Frontal cortex (tissue), 4 donors: ENCODE measurements at places on chromosomes 2 and 18.

DNA sequence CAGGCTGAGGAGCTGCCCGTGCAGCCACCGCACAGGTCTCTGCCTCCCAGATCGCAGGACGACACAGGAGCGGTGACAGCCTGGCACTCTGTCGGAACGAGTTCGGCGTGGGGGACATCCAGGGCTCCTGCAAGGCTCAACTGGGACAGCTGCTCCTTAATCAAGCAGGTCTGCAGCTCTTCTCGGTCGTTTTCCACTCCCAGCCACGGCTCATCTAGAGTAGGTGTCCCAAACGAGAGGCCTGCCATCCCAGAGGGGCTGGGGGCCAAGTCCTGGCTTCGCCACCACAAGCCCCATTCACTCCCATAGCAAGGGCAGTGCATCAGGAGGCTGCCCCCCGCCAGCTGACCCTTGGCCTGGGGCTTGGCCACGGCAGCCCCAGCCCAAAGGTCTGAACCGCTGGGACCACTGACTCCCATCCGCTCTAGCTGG is 22.5 kb downstream of the PASK start:
- no peak for DNase-seq

- DNase-seq, result no peak
Measured at GRCh38 chr2:218216336-218216673, 684 bp upstream of the ARPC2 start.

- no peak for DNase-seq
Measured at GRCh38 chr2:170377500-170378207, 199.7 kb downstream of the MYO3B start.

DNA sequence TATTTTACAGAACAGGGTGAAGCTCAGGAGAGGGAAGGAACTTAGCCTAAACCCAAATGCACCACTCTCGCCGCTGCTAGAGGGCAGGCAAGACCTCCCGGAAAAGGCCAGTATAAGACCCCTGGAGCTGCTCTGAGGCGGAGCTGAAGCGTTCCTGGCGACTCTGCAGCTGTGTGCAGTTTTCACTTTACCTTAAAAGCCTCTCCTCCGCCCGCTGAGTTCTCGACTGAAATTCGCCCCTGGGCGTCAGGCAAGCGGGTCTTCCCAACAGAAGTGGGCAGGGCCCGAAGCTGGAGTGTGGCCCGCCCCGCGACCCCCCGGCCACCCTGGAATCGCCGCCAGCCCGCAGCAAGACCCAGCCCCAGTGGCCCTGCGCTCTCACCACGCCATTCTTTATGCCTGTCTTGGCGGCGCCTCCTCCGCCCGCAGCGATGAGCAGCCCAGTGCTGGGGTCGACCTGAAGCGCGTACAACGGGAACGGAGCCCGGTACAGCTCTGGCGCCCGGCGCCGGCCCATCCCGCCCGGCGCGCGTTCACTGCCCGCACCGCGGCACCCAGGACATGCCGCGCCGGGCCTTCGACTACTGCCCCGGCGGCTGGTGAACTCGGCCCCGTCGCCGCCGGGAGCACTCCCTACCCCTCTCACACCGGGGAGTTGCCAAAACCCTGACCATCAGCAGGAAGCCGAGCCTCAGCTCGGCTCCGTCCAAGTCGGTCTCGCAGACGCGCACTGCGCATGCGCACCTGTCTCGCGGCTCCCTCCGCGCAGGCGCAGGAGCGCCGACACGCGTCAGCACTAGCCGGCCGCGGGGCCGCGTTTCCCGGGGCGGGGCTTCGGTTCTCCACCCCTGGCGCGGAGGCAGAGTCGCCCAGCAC is at the start of gene PREB:
Gene PREB, minus strand, starts transcription at position 732 of the 876 bp plus-strand sequence. Its CDS starts 215 bp downstream, at position 517.
- peak; percentile 97 for DNase-seq

DNA sequence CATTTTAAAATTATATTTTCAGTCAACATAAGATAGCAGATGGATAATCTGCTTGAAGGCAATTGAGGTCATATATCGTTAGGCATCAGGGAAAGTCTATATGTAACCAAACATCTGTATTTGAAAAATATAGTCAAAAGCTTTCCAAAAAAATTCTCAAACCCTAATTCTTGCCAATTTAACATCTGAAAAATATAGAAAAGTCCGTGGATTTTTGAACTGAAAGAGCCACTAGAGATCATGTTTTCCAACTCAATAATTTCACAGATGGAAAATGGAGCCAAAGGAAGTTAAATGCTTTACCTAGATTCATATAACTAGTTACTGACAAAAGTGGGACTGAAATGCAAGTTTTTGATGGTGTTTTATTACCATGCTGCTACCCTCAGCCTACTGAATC is 185.1 kb upstream of the ZNF804A start:
- DNase-seq, result no peak

GRCh38 chr2:85929096-85930050 is 40.6 kb upstream of the ST3GAL5 start:
- DNase-seq, result no peak

GRCh38 chr18:27261769-27262549 is 76.9 kb upstream of the CHST9 start:
- no peak for DNase-seq

GRCh38 chr2:77009307-77009706 is 512.9 kb downstream of the LRRTM4 start:
- no peak for DNase-seq

- DNase-seq, result no peak
Measured at GRCh38 chr2:27638037-27638637, 9.3 kb downstream of the GPN1 start.

- DNase-seq, result no peak
Measured at GRCh38 chr18:71443706-71444480, 1100.2 kb downstream of the CBLN2 start.

DNA sequence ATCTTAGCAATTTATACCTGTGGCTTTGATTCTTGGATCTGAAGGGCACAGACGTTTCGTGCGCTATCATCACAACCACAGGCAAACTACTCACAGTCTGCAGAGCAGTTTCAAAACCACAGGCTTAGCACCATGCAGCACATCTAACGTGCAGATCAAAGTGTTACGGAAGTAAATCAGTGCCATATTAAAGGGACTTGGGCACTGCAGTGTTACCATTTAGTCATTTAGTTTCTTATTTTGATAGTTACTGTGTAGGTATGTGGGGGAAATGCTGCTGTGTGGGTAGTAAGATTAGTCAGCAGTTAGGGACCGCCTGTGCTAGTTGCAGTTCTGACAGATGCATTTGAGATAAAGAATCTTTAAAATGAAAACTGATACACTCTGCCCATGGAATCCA is 384.0 kb downstream of the NBAS start:
- no peak for DNase-seq

- no peak for DNase-seq
Measured at GRCh38 chr18:8807488-8807805, 102.1 kb downstream of the MTCL1 start.

DNA sequence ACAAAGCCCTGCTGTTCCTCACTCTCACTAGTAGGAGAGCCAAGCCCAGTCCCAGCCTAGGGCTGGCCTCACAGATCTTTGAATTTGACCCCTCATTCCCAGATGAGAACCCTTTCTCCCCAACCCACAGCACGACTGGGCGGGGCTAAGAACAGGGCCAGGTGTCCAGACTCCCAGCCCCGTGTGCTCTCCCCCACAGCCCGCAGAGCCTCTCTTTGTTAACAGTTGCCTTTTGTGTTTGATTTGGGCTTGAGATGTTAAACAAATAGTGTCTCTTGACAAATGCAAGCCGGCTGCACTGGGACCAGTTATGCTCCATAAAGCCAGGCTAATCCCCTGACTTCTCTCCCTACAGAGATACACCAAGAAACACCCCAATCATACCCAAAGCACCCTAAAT is 4.7 kb upstream of the KCNK3 start:
- no peak for DNase-seq

DNA sequence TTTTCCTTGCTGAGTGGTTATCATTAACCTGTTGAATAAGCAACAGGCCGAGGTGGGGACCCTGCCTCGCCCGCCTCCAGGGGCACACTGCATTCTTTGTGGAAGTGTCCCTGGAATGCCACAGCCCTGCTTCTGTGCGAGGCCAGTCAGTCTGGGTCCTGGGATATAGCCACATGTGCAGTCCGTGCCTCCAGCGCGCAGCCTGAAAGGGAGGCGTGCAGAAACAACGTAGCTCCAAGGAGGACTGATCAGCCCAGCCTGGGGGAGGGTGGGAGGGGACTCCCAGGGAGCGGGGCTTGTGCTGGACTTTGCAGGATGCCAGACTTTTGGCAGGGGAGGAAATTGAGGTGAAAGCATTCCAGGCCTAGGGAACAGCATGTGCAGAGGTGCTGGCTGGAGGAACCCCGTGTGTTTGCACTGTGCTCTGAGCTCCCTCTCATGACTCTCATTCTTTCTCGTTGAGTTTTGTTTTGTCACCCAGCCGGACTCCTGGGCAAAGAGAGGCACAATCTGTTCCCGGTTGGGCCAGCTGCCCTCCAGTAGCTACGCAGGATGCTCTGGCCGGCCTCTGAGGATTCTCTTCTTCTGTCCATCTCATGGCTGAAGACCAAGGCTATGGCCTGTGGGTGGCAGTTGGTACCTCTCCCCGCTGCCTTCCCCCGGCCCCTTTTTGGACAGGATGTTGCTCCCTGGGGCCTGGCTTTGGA is 39.7 kb downstream of the HPCAL1 start:
- DNase-seq, result no peak

DNA sequence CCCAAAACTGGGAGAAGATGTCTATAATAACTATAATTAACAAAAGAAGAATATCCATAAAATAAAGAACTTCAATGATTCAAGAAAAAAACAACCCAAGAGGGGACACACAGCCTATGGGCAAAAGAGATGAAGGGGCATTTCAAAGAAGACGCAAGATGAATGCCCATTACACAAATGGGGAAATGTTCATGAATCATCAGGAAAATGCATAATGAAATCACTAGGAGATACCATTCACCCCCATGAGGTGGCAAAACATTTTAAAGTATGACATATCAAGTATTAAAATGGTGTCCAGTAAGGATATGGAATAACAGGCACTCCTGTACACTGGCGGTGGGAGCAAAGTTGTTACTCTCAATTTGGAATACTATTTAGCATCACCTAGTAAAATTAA is 183.3 kb downstream of the TXNL1 start:
- DNase-seq, result no peak

- DNase-seq, result no peak
Measured at GRCh38 chr18:34467058-34467457, 242.3 kb upstream of the NOL4 start.

GRCh38 chr2:224778474-224778877 is 62.3 kb upstream of the CCDC195 start:
- DNase-seq, result peak; percentile 17

GRCh38 chr2:224924631-224925030 is 117.6 kb downstream of the DOCK10 start:
- DNase-seq, result no peak

DNA sequence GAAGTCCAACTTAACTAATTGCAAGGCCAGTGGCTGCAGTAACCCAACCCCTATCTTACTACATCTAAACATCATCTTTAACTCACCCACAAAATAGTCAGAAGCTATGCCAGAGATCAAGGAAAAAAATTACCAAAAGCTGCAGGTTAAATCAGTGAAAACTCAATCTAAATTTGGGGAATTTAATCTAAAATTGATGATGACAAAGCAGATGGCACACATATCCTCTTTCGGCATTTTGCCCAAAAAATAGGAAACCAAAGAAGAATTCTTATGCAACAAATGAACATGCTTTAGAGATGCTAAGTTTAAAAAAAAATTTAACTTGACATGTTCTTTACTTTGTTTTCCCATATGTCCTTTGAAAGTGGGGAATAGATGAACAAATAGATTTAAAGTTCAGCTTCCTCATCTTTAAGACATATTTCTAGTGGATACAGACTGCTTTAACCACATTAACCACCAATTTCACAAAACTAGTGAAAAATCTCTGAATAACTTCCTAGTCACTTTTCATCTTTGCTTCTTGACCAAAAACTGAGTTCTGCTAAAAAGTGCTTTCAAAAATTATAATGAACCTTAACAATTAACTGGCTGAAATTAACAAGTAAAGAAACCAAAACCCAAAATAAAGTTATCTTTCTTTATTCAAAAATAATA is 74.3 kb upstream of the CCDC150 start:
- DNase-seq, result no peak

GRCh38 chr2:223601932-223602666 is at the start of gene SCG2:
Gene SCG2, minus strand, starts transcription at chr2:223602361. Its CDS starts 3,079 bp downstream, at chr2:223599282.
- peak; percentile 44 for DNase-seq

GRCh38 chr2:179677746-179678505 is 183.5 kb downstream of the ZNF385B start:
- DNase-seq, result no peak

- DNase-seq, result no peak
Measured at GRCh38 chr2:15674637-15675455, 83.2 kb downstream of the DDX1 start.

DNA sequence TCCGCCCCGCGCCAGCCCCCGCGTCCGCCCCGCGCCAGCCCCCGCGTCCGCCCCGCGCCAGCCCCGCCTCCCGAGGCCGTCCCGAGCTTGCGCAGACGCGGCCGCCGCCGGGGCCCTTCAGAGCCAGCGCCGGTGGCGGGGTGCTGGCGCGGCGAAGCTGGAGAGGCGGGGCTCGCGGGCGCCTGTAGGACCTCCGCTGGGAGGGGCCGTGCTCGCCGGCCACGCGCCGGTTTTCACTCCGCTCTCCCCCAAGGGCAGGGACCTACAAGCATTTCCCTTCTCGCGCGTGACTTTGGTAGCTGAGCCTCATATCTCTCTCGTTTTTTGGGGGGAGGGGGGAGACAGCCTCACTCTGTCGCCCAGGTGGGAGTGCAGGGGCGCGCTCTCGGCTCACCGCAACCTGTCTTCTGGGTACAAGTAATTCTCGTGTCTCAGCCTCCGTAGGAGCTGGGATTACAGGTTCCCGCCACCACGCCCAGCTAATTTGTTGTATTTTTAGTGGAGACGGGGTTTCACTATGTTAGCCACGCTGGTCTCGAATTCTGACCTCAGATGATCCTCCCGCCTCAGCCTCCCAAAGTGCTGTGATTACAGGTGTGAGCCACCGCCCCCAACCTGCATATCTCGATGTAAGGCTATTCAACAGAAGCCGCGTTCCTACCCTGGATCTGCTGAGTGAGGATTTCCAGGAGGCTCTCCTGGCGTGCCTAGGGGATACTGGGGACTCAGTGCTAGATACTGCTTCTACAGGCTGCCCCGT is at the start of gene ZNF514:
Gene ZNF514, minus strand, starts transcription at position 159 of the 760 bp plus-strand sequence. CDS start 6,595 bp downstream, outside the sequence.
- peak; percentile 87 for DNase-seq

DNA sequence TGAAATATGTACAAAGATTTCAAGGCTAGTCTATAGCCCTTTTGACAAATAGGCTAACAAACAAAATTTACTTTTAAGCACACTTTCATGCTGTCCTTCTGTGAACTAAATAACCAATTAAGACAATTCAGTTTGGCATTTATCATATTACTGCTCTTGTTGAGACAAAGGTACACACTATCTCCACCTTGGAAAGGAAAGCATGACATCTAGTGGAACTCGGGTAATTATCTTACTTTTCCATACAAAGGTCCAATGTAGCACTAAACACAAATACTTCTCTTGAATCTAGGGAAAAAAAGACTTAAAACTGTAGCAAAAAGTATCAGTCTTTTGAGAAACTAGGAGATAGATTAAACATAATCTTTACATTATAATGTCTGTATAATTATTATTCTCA is 125.0 kb upstream of the CD226 start:
- no peak for DNase-seq
